Memory B cell (primary cell): ENCODE measurements at places on chromosomes 16 and 17.

DNA sequence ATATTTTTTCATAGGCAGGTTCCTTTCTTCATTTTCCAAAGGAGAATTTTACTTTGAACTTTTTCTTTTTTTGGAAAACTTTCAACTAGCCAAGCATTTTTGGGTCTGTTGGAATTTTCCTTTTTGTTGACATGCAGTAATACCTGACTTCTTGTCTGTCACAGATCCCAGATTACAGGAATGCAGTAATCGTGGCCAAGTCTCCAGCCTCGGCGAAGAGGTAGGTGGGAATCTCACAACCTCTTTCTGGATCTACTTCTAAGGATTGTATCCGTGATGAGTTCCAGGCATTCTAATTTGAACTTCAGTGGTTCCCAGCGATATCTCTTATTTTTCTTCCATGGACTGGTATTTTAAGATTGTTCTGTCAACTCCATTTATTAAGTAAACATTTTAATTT is 31.7 kb downstream of the PRPSAP2 start:
- no peak for DNase-seq
- H3K4me1 ChIP-seq: peaks cover 8% of the 10 kb centered on the region
- no peak overlapping the region for H3K4me3 ChIP-seq
- H3K27me3 ChIP-seq: no peaks in the 10 kb centered on the region
- H3K27ac ChIP-seq: no peak overlapping the region

DNA sequence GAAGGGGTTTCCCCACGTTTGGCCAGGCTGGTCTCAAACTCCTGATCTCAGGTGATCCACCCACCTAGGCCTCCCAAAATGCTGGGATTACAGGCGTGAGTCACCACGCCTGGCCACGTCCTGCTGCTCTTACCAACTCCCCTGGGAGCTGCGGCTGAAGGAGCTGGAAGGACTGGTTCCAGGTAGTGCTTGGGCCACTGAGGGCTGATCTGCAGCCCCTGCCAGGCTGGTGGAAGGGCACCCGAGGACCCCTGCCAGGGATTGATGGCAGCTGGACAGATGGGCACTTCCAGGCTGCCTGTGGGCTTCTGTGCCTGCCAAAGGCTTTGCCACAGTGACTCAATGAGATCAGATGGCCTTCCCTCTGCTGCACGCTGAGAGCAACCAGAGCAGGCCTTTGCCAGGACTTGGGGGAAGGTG is 2.3 kb downstream of the OXLD1 start:
- no peak overlapping the region for H3K27ac ChIP-seq
- no peaks in the 10 kb centered on the region for H3K27me3 ChIP-seq
- peaks cover 17% of the 10 kb centered on the region for H3K4me1 ChIP-seq

DNA sequence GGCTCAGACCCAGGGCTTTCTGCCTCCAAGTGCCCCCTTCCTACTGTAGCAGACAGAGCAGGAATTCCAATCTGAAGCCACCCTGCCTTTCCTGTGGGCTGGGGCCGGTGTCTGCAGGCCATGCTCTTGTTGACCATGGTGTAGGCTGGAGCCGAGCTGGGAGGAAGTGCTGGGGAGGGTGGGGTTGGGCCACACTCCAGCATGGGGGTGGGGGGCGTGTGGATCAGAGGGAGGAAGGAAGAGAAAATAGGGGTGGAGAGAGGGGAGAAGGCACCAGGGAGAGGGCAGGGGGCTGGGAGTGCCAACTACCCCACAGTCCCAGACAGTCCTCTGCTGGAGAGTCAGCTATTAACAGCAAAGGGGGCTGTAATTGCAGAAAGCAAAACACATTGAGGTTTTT is 54.3 kb upstream of the JPH3 start:
- no peaks in the 10 kb centered on the region for H3K36me3 ChIP-seq
- H3K27me3 ChIP-seq: peaks cover 32% of the 10 kb centered on the region
- no peak overlapping the region for H3K27ac ChIP-seq
- peaks cover 5% of the 10 kb centered on the region for H3K4me1 ChIP-seq
- DNase-seq: no peak
- no peak overlapping the region for H3K4me3 ChIP-seq

DNA sequence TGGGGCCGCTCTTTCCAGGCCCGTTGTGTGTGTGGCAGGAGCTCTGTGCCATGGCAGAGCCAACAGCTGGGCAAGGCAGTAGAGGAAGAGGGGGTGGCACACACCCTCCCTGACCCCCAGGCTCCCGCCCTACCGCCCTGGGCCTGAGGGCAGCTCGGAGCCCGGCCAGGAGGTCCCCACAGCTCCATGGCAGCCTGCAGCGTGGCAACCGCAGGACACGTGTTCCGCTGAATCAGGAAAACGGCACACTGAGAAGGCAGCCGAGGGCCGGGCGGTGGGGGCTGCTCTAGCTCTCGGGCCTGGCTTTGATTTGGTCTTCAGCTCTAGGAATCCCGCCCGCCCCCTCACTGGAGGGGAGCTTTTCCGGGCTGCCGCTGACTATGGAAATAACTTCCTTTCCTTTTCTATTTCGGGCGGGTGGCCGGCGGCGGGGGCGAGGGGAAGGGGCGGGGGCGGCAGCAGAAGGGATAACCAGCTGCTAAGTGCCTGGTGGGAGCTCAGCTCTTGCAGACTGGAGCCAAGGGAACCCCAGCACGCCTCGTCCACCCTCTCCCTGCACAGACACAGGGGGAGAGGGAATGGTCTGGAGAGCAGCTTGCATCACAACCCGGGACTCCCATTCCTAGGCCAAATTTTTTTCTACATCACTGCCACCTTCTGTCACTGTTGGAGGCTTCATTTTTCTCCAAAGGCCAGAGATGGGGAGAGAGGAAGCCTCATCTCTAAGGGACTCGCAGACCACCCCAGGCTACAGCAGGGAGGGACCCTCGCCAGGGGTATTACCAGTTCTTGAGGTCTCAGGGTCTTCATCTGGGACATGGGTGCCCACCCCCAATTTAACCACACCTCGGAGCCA is 24.8 kb upstream of the MRPS23 start:
- H3K36me3 ChIP-seq: no peaks in the 10 kb centered on the region
- peaks cover 26% of the 10 kb centered on the region for H3K27me3 ChIP-seq
- peak overlapping the region; percentile 15 for H3K4me3 ChIP-seq
- H3K4me1 ChIP-seq: peaks cover 6% of the 10 kb centered on the region
- H3K27ac ChIP-seq: no peak overlapping the region
- no peak for DNase-seq

- peaks cover 2% of the 10 kb centered on the region for H3K27me3 ChIP-seq
- H3K4me1 ChIP-seq: peaks cover 15% of the 10 kb centered on the region
- DNase-seq: no peak
- no peak overlapping the region for H3K27ac ChIP-seq
Measured at GRCh38 chr16:31436221-31437045, 6.2 kb downstream of the ZNF843 start.

GRCh38 chr17:61408151-61409041 is 8.8 kb downstream of the TBX2 start:
- peaks cover 24% of the 10 kb centered on the region for H3K4me1 ChIP-seq
- H3K4me3 ChIP-seq: peak overlapping the region; percentile 70
- H3K27me3 ChIP-seq: peaks cover 23% of the 10 kb centered on the region
- DNase-seq: no peak
- H3K36me3 ChIP-seq: peaks cover 2% of the 10 kb centered on the region

- no peak for DNase-seq
- H3K4me3 ChIP-seq: no peak overlapping the region
- H3K4me1 ChIP-seq: peaks cover 15% of the 10 kb centered on the region
- H3K36me3 ChIP-seq: no peaks in the 10 kb centered on the region
Measured at GRCh38 chr17:44387804-44388203, 1.6 kb downstream of the ITGA2B start.

DNA sequence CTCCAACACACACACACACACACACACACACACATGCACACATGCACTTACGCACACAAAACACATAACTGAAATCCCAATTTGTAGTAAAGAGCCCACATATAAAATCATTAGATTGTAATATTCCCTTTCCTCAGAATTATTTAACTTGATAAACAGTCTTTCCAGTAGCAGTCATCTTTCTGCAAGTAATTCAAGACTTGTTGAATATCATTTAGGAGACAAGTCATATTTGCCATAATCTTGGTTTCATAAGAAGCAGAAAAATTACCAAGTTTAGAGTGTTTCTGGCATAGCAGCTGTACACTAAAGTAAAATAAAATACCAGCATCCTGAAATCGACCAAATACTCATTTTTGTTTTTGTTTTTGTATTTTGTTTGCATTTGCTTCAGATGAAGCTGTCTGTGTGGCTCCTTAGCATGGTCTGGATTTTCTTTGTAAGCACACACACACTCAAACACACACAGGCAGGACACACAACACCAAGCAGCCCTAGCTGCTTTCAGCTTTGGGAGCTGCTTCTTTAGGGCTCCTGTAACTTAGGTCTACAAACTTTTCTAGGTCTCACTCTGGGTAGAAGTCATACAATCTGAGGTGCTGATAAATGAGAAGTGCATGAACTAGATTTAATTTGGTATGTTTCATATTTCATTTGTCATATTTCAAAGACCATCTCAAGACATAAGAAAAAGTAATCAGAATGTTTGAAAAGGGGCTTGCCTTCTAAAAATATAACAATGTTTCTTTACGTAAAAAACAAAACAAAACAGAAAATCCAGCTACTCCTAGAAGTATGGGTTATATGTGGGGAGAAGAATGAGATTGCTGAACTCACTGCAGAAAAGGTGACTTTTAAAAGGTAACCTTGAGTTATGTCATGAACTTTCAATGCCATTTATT is 3.0 kb downstream of the SALL1 start:
- H3K4me1 ChIP-seq: no peaks in the 10 kb centered on the region
- H3K27ac ChIP-seq: no peak overlapping the region
- peaks cover 7% of the 10 kb centered on the region for H3K27me3 ChIP-seq
- no peaks in the 10 kb centered on the region for H3K36me3 ChIP-seq
- no peak overlapping the region for H3K4me3 ChIP-seq

DNA sequence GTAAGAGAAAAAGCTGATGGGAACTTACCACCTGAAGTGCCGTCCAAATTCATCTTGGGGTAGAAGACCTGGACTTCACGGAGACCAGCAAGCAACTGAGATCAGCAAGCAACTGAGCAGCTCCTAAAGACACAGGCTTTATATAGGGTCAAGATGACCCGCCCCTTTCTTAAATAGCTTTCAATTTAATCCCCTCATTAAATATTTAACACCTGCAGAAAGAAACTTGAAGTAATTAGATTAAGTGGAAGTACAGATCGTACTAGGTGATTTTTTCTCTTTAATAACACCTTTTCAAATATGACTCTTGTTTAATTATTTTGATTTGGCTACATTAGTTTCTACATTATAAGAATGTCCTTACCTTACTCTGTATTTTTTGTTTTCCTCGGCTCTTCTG is at the start of gene CPHXL:
Gene CPHXL (minus strand): TSS at position 101 of the 400 bp plus-strand sequence. CDS start 48 bp downstream, at position 53.
- H3K27me3 ChIP-seq: no peaks in the 10 kb centered on the region
- no peaks in the 10 kb centered on the region for H3K4me1 ChIP-seq
- no peak for DNase-seq
- H3K4me3 ChIP-seq: no peak within 1 kb of the TSS
- no peaks in the 10 kb centered on the region for H3K36me3 ChIP-seq

DNA sequence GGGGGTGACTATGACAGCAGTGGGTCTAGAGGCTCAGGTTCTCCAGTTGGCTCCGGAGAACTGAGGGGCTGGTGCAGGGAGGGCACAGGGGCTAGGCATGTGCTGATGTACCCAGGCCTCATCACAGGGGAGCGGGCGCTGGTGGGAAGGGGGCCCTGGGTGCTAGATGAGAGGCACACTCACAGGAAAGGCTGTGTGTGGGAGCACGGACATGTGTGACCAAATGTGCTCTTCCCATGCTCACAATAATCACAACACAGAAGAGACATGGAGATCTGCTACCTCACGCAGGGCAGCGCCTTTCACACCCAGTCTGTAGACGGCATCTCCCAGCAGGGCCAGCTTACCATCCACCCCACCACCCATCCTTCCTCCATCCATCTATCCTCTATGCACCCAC is 17.4 kb upstream of the RASD1 start:
- H3K4me1 ChIP-seq: peaks cover 4% of the 10 kb centered on the region
- DNase-seq: no peak
- H3K27ac ChIP-seq: peak overlapping the region; percentile 3
- H3K27me3 ChIP-seq: no peaks in the 10 kb centered on the region
- H3K36me3 ChIP-seq: no peaks in the 10 kb centered on the region

DNA sequence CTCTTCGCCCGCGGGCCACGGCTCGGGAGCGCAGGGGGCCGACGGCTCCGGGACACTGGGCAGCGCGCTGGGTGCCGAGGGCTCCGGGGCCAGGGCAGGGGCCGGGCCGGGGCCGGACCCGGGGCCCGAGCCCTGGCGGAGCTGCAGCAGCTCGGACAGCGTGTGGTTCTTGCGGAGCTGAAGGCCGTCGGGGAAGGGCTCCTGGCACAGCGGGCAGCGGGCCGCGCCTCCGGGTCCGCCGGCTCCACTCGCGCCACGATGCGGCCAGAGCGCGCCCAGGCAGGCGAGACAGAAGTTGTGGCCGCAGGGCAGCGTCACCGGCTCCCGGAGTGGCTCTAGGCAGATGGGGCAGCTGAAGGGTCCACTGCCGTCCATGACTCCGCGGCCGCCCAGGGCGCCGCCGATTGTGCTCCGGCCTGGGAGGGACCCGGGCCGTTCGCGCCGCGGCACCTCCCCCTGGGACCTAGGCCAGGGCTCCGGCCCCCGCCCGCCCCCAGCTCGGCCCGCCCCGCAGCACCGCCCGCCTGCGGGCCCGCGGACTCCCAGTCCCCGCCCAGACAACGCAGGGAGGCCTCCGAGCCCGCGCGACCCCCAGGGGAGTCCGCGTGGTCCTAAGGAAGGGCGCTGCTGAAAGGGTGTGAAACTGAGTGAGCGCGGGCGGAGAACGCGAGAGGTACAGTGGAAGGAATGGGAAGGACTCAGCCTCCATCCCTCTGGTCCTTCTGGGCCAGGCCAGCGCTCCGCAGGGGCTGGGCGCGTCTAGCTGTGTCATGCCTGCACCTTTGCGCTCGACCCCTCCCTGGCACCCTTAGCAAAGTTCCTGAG is at the start of gene TRIM47:
Gene TRIM47 (minus strand): TSS at position 408 of the 825 bp plus-strand sequence. CDS start 33 bp downstream, at position 375.
- H3K36me3 ChIP-seq: no peaks in the 10 kb centered on the region
- peaks cover 17% of the 10 kb centered on the region for H3K4me1 ChIP-seq
- H3K27me3 ChIP-seq: no peaks in the 10 kb centered on the region
- peak within 1 kb of the TSS; percentile 94 for H3K4me3 ChIP-seq

GRCh38 chr16:70577256-70577698 is 53.7 kb downstream of the SF3B3 start:
- no peak overlapping the region for H3K4me3 ChIP-seq
- peaks cover 10% of the 10 kb centered on the region for H3K36me3 ChIP-seq

- H3K27me3 ChIP-seq: no peaks in the 10 kb centered on the region
- peaks cover 35% of the 10 kb centered on the region for H3K36me3 ChIP-seq
Measured at GRCh38 chr17:28693869-28694268, 17.8 kb downstream of the PROCA1 start.

GRCh38 chr17:17366941-17367875 is 64.0 kb downstream of the NT5M start:
- H3K36me3 ChIP-seq: peaks cover 2% of the 10 kb centered on the region
- H3K27ac ChIP-seq: no peak overlapping the region
- DNase-seq: no peak
- H3K4me1 ChIP-seq: no peaks in the 10 kb centered on the region
- no peak overlapping the region for H3K4me3 ChIP-seq

DNA sequence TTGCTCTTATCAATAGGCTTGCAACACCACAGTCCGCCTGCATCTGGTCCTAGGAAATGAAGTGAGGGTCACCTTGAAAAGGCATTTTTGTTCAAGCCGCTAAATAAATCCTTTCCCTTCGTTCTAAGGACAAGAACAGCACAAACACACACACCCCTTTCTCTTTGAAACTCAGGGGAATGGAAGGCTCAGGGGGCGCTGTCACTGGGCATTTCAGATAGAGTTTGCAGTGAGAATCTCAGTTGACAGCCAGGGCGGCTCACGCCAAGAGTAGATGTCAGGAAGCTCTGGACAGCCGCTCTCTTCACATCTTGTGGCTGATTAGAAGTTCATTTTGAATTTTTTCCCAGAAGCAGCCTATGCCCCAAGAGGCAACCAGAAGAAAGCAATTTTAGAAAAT is 39.8 kb downstream of the ABAT start:
- peaks cover 9% of the 10 kb centered on the region for H3K4me1 ChIP-seq
- no peak for DNase-seq
- peaks cover 15% of the 10 kb centered on the region for H3K36me3 ChIP-seq
- H3K27me3 ChIP-seq: no peaks in the 10 kb centered on the region
